ENCODE measurements at places on chromosomes 5 and 9. TPM values are rescaled to one million over a fixed set of nuclear protein-coding genes. Genes with fewer than 3 reads are reported as not detected.

CCDC127 gene
- total RNA-seq = 5.3 TPM

ENTPD2 gene
- not detected for total RNA-seq

- no peak for DNase-seq
Observed at GRCh38 chr5:87354496-87354895, 58.2 kb downstream of the CCNH start.

GRCh38 chr9:12716823-12717600 lies 23.8 kb downstream of the TYRP1 start:
- no peak for DNase-seq

DNA sequence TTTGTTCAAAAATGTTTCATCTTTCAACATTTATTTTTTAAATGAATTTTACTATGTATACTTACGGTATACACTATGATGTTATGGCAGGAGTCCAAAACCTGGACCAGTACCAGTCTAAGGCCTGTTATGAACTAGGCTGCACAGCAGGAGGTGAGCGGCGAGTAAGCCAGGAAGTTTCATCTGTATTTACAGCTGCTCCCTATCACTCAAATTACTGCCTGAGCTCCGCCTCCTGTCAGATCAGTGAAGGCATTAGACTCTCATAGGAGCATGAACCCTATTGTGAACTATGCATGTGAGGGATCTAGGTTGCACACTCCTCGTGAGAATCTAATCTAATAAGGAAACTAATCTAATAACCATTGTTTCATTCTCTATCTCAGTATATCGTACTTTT lies 715.5 kb upstream of the PTPRD start:
- no peak for DNase-seq

DNA sequence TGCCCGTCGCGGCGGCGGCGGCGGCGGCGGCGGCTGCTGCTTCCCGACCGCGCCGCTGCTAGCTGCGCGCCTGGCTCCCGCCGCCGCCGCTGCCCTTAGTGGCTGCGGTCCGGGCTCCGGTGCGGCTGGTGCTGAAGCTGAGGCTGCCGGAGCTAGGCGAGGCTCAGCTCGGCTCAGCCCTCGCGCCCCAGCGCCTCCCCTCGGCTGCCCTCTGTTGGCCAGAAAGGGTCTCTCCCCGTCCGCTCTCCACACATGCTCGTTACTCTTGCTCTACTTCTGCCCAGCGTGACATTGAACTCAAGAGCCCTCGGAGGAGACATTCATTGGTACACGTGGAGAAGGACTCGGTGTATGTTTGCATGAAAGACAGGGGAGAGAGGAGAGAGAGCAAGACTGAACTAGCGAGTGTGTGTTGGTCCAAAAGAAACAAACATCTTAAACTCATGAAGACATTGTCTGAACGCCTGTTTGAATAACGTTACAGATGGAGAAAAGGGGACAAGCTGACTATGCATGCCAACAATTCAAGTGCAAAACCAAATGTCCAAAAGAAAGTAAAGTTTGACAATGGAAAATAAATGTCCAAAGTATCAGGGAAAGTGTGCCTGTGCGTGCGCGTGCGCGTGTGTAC lies at the start of gene HCN1:
Gene HCN1, minus strand, starts transcription at position 175 of the 631 bp plus-strand sequence.
- DNase-seq = peak; percentile 61

RGS7BP gene
- not detected for total RNA-seq

- DNase-seq = no peak
Observed at GRCh38 chr9:84736536-84736935, 67.0 kb downstream of the NTRK2 start.

DNA sequence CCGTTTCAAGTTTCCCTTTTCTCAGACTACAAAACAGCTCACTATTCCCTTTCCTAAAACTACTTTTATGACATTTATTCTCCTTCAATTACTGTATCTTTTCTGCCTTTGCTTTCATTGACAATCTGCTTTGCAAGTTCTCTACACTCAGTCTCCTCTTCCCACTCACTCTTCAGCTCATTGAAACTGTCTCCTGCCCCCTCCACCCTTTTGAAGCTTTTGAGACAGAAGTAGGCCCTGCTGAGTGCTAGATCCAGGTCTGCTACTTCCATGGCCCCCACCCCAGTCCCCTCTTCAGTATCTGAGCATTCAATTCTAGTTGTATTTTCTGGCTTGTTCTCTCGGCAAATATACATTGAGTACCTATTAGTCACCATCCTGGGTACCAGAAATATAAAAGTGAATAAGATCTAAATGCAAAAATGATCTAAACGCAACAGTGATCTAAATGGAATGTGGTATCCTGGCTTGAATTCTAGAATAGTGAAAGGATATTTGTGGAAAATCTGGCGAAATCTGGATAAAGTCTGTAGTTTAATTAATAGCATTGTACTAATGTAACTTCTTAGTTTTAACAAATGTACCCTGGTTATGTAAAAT lies 58.4 kb downstream of the OR2K2 start:
- no peak for DNase-seq

DNA sequence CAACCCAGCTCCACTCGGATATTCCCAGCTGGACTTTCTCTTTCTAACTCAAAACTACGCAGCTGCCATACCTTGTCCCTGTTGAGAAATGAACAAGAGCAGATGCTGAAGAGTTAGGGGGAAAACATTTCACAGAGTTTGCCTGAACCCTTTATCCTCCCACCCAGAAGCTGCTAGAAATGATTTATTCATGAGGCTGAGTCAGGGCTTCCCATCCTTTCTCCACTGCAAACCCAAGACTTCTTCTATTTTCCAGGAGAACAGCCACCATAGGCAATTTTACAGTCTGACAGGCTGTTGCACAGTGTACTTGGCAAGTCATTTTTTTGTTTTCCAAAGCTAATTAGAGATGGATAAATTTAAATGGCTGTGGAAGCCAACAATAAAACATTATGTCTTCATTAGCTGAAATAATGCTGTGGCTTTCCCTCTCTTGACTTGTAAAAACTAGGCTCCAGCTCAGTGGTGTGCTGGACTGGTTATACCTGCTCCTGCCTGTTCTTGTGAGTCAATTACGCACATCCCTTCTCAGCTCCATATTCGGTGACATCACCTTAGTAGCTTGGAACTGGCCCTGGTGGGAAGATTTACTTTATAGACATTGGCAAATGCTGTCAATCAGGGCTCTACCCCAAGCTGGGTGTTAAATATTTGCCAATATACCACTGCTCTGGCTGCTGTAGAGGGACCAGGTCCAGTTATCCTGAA lies 71.9 kb downstream of the KIF4B start:
- no peak for DNase-seq

- DNase-seq = no peak
Observed at GRCh38 chr9:89530726-89531125, 32.8 kb upstream of the SEMA4D start.

DNA sequence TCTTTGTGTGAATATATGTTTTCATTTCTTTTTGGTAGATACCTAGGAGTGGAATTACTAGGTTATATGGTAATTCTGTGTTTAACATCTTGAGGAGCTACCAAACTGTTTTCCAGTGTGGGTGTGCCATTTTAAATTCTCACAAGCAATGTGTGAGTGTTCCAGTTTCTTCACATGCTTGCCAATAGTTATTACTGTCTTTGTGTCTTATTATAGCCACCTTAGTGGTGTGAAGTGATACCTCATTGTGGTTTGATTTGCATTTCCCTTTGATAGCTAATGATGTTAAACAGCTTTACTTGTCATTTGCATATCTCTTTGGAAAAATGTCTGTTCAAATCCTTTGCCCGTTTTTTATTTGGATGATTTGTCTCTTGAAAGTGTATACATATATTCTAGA lies 513.0 kb downstream of the TMEM38B start:
- no peak for DNase-seq

GRCh38 chr5:52469420-52469819 lies 318.3 kb upstream of the ITGA1 start:
- DNase-seq = peak; percentile 4

ZNG1E gene
- total RNA-seq = 46.3 TPM

- no peak for DNase-seq
Observed at GRCh38 chr5:14257995-14258403, 114.9 kb downstream of the TRIO start.

DNA sequence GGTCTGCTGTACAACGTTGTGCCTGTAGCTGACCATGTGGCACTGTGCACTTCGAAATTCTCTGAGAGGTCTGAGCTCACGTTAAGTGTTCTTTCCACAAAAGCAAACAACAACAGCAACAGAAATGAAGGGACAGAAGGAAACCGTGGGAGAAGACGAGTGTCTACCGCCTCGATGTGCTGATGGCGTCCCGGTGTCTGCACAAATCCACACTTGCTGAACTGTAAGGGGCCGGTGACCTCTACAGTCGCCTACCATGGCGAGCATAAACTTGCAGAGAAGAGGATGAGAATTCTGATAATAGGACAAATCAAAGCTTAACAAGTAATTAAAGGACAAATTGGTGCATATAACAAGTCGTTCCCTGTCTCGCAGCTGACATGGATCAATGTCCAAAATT lies 114.0 kb downstream of the ADAMTS2 start:
- DNase-seq = no peak

DNA sequence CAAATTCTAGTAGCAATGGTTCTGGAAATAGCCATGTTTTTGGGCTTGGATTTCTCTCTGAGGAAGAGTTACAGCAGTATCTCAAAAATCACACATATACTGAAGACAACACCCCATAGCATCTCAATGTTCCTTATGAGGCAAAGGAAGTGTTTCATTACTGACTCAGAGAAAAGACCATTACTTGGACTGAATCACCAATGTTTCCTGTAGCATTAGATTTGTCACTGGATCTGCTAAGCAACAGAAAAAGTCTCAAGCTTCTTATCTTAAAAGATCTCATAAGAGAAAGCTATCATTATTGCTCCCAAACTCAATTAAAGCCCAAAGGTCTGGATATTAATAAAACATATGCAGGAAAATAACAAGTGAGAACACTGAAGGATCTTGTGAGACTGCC lies 272.4 kb downstream of the ADAMTS6 start:
- no peak for DNase-seq

GRCh38 chr5:14590949-14591348 lies 9.4 kb downstream of the OTULINL start:
- DNase-seq = no peak

PRR7 gene
- total RNA-seq = 21.8 TPM

DNA sequence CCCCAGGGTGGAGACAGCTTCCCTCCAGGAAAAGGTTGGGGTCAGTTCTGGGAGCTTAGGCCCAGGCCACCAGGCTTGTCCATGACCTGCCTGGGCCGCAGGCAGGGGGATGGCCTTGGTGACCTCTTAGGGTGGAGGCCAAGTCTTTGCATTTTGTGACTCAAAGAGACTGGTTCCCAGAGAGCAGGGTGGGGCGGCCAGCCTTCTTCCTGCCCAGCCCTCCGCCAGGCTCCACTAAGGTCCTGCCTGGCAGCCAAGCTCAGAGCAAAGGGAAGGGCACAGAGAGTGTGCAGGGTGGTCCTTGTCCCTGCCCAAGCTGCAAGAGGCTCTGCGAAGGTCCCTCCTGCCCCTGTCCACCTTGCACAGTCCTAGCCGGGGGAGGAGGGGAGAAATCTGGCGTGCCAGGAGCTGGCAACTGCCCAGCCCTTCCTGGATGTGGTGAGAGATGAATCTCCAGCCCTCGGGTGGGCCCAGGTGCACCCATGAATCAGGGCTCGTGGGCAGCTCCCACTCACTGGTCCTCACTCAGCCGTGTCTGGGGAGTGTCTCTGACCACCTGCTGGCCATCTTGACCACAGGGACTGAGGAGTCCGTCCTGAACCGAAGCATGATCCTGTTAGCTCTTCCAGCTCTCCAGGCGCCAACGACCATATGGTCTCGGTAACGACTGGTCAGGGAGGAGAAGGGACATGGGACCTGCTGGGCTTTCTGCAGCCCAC lies 2.3 kb upstream of the PTGDS start:
- no peak for DNase-seq

- no peak for DNase-seq
Observed at GRCh38 chr9:4840018-4840417, 47.3 kb downstream of the RCL1 start.

DEPDC1B gene
- 23.6 TPM for total RNA-seq

GRCh38 chr5:94072116-94072515 lies 330.7 kb upstream of the POU5F2 start:
- no peak for DNase-seq

DNA sequence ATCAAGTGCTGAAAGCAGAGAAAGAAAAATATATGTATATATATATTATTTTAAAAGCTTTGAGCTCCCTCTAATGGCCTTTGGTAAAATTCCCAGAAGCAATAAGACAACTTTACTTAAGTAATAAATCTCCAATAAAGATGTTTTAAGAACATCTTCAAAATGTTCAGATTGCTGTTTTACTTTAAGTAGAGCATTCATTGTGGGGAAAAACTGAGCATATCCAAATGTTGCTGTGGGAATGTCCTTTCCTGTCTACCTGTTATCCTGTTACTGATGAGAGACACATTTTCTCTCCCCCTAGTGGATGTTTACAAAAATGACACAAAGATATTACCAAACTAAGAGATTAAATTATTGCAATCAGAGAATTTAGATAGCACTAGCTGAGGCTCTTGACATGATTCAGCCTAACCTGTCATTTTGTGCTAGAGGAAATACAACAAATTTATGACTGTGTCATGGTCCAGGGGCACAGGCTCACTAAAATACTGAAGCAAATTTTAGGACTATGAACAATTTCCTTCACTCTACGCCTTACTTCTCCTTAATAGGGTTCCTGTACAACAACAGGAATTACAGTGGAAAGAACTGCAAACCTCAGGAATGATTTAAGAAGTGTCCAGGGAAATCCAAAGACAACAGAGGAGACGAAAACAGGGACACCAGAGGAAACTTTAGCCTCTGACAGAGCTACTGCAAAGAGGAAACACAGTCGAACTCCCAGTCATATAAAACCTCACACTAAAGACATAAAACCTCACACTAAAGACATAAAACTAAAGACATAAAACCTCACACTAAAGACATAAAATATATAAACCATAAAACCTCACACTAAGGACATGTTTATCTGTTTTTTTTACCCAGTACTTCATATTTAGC lies 24.3 kb upstream of the PRRC1 start:
- no peak for DNase-seq

DNA sequence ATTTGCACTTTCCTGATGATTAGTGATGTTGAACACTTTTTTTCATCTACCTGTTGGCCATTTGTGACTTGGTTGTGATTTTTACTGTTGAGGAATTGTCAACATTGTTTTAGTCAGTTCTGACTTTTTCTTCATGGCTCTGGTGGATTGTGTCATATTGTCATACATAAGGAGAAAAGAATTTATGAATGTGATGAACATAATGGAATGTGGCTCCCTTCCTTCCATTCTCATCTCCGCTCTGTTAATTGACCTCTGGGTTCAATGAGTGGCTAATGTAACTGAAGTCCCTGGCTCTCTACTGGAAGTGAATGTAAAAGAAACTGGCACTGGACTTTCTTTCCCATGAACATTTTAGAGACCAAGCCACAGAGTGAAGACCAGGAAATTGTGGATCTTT lies 49.2 kb downstream of the KIAA1958 start:
- no peak for DNase-seq

GRCh38 chr5:90833753-90834152 lies 275.2 kb downstream of the ADGRV1 start:
- DNase-seq = no peak

DNA sequence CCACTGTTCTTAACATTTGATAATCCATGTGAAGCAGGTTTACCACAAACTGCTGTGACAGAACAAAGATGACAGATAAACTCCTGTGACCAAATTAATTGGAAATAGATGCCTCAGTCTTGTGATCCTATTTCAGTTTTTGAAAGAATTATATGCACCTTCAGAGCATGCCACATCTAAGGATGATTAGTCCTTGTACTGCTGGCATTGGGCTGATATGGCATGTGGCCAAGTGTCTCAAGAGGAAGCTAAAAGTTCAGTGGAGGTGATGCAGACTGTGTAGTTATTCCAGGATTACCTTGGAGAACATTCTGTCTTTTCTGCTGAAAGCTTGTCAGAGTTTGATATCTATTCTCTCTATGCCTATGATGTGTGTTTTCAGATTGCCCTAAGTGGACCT lies 314.4 kb upstream of the EFNA5 start:
- no peak for DNase-seq
